ENCODE measurements at places on chromosomes 7 and 10.

GRCh38 chr7:78218051-78218450 is 419.5 kb downstream of the PHTF2 start:
- no peaks in the 10 kb centered on the region for H3K4me1 ChIP-seq
- H3K36me3 ChIP-seq: no peaks in the 10 kb centered on the region
- H3K27me3 ChIP-seq: peaks cover 26% of the 10 kb centered on the region
- no peak for DNase-seq
- H3K27ac ChIP-seq: no peak overlapping the region
- H3K4me3 ChIP-seq: no peak overlapping the region

DNA sequence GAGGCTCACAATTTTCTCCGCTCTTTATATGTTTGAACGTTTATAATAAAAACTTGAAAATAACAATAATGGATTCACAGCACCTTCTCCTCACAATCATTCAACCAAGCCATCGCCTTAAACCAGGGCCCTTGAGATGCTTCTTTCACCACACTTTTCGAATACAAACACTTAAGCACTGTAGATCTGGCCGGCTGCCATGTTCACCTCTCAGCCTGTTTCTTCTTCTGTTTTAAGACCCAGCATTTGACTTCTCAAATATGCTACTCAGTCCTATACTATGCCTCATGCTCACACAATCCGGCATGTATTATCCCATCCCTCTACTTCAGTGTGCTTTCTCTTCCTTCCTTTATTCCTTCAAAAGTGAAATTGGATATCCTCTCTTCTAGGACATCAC is 280.6 kb downstream of the TFEC start:
- no peaks in the 10 kb centered on the region for H3K36me3 ChIP-seq
- no peaks in the 10 kb centered on the region for H3K4me1 ChIP-seq
- no peak overlapping the region for H3K27ac ChIP-seq
- H3K4me3 ChIP-seq: no peak overlapping the region

DNA sequence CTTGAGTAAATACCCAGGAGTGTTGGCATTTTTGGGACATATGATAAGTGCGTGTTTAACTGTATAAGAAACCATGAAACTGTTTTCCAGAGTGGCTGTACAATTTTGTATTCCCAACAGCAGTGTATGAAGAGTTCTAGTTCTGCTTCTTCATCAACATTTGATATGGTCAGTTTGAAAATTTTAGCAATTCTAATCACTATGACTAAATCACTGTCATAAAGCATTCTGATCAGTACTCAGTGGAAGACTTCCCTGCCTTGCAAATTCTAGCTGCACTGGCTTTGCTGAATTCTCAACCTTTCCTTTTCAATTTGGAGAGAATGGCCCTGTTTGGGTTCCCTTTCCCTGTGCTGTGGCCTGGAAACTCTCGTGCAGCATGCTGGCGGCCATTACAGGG is 18.6 kb upstream of the FAM221A start:
- H3K27ac ChIP-seq: no peak overlapping the region
- no peaks in the 10 kb centered on the region for H3K4me1 ChIP-seq
- H3K27me3 ChIP-seq: peaks cover 12% of the 10 kb centered on the region

DNA sequence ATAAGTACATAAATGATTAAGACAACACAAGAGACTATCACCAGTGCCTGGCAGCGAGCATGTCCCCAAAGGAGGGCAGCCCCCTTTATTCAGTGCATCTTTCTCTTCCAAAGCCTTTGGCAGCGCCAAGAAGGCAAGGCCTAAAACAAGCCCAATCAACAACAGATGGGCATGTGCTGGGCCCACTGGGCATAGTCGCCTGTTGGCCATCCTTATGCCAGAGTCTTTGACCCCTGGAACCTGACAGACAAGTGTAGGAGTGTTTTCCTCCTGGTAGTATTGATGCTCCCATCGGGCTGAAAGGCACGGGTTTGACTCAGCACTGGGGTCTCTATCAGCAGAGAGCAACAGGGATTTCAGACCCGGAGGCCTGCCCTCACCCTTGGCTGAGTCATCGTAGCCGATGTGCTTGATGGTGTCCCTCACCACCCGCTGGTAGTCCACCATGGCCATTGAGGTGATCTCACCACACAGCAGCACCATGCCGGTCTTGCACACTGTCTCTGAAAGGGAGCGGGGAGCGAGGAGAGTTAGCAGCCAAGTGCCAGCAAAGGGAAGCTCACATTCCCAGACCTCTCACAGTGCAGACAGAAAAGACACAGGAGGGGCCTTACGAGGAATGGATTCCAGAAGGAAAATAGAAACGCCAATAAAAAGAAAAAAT is 5.8 kb downstream of the MAT1A start:
- no peak for DNase-seq

- no peaks in the 10 kb centered on the region for H3K4me1 ChIP-seq
- no peaks in the 10 kb centered on the region for H3K27me3 ChIP-seq
- no peak for DNase-seq
- H3K36me3 ChIP-seq: no peaks in the 10 kb centered on the region
- H3K4me3 ChIP-seq: no peak overlapping the region
These were observed 13.0 kb downstream of the SCART1 start for GRCh38 chr10:133466683-133467275.

DNA sequence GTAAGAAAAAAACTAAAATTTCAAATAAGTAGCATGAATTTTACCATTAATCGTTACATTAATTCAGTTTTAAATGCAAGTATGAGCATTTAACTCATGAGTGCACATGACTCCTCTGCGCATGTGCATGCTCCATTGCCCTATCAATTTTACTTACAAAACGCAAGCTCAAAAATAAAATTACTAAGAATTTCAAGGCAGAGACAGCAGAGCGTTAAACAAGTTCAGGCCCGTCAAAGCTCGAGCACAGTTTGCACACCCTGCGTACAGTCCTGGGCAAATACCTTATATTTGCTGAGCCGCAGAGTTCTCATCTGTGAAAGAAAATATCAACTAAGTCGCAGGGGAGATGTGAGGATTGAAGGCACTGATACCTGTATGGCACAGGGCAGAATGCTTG is 373.6 kb downstream of the BBS9 start:
- H3K36me3 ChIP-seq: peaks cover 2% of the 10 kb centered on the region
- no peak for DNase-seq
- H3K27me3 ChIP-seq: no peaks in the 10 kb centered on the region
- H3K27ac ChIP-seq: no peak overlapping the region
- H3K4me1 ChIP-seq: no peaks in the 10 kb centered on the region

DNA sequence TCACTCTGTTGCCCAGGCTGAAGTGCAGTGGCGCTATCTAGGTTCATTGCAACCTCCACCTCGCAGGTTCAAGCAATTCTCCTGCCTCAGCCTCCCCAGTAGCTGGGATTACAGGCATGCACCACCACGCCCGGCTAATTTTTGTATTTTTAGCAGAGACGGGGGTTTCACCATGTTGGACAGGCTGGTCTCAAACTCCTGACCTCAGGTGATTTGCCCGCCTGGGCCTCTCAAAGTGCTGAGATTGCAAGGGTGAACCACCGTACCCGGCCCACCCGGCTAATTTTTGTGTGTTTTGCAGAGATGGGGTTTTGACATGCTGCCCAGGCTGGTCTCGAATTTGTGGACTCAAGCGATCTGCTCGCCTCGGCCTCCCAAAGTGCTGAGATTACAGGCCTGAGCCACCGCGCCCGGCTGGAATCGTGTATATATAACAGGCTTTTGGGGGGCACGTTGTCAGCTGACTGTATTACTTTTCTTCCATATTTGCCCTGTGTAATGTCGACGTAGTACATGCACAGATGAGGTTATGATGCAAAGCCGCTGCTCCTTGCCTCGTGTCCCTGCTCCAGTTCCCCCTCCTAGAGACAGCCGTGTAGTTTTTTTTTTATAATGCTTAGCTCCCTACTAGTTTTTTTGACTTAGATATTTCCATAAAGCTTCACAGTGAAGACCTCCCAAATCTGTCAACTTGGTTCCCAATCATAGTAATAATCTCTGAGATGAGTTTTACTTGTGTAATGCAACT is 883 bp upstream of the TRA2A start:
- peaks cover 42% of the 10 kb centered on the region for H3K36me3 ChIP-seq
- peak overlapping the region; percentile 100 for H3K27ac ChIP-seq
- H3K4me1 ChIP-seq: peaks cover 32% of the 10 kb centered on the region
- no peaks in the 10 kb centered on the region for H3K27me3 ChIP-seq
- DNase-seq: no peak
- peak overlapping the region; percentile 98 for H3K4me3 ChIP-seq

DNA sequence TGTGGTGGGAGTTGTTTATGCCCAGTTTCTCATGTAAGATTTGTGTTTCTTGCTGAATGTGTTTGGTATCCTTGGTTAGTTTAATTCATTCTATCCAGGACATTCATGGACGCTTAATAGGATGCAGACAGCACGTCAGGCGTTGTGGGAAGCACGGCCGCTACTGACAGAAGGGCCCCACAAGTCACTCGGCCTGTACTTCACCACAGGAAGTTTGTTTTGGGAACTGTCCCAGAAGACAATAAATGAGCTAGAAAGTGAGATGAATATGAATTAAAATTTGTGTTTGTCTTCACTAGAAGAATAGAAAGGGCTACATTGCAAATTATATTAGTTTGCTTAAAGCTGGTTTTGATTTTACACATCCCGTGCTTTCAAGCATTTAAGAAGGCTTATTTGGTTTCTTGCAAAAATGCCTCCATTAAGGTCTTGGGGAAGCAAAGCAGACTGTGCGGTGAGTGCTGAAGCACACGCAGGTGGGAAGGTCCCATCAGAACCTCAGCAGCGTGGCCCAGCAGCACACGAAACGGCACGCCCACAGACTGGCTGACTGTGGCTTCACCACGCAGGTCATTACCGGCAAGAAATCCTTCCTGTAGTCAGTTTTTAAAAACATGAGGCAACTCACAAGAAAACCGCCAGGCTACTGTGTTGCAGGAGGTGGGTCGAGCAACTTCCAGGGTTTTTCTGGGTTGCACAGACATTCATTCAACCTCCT is 74.1 kb downstream of the VIPR2 start:
- H3K4me3 ChIP-seq: no peak overlapping the region
- no peak for DNase-seq
- peaks cover 10% of the 10 kb centered on the region for H3K4me1 ChIP-seq
- H3K27me3 ChIP-seq: no peaks in the 10 kb centered on the region
- no peaks in the 10 kb centered on the region for H3K36me3 ChIP-seq
- H3K27ac ChIP-seq: no peak overlapping the region

DNA sequence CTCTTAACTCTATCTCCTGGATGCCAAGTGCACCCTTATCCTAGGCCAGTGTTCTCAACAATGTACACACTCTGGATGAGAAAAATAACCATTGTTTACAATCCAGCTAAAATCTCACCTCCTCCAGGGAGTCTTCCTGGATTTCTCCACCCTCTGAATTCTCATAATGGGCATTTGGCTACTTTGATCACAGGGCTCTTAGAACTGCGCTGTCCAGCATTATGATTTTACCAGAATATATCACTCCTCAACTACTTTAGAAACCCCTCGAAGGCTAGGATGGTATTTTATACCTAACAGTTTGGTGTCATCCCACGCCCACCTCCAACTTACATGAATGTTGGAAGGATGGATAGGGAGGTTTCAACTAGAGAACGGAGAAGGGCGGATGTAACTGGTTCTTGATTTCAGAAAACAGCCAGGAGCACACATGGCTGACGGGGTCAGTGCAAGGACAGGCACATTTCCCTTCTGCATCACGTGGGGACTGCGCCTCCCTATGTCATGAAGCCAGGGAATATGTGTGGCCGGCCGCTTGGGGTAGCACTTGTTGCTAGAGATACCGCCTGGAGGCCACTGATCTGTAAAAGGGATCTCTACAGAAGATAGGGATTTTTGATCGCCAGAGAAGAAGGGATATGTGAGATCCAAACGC is 1.2 kb upstream of the ATP6V0E2 start:
- peak overlapping the region; percentile 84 for H3K27ac ChIP-seq
- H3K36me3 ChIP-seq: peaks cover 23% of the 10 kb centered on the region
- no peaks in the 10 kb centered on the region for H3K27me3 ChIP-seq
- H3K4me1 ChIP-seq: peaks cover 72% of the 10 kb centered on the region
- peak overlapping the region; percentile 86 for H3K4me3 ChIP-seq

Measured in central memory CD8-positive, alpha-beta T cell (primary cell).